Body of pancreas (tissue), 4 donors: ENCODE measurements at places on chromosomes 2 and 18.

GRCh38 chr2:9251154-9252001 is 44.8 kb downstream of the ASAP2 start:
- DNase-seq = no peak

DNA sequence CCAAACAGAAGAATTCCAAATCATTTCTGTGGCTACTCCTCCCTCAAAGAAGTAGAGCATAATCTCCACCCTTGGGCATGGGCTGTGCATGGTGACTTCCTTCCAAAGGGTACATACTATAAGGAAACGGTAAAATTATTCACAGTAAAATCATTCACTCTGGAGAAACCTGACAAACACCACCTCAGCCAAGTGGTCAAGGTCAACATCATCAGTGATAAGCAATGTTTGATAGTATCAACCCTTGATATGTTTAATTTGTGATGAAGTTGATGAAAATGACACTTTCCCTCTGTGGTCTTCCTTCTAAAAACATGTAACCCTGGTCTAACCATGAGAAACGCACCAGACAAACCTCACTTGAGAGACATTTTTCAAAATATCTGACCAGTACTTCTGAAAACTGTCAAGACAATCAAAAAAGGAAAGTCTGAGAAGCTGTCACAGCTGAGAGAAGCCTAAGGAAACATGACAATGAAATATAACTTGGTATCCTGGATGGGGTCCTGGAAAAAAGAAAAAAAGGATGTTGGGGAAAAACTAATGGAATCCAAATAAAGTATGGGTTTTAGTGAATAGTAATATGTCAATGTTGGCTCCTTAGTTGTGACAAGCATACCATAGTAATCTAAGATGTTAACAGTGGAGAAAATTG is 9.4 kb upstream of the TXNDC2 start:
- DNase-seq = no peak

DNA sequence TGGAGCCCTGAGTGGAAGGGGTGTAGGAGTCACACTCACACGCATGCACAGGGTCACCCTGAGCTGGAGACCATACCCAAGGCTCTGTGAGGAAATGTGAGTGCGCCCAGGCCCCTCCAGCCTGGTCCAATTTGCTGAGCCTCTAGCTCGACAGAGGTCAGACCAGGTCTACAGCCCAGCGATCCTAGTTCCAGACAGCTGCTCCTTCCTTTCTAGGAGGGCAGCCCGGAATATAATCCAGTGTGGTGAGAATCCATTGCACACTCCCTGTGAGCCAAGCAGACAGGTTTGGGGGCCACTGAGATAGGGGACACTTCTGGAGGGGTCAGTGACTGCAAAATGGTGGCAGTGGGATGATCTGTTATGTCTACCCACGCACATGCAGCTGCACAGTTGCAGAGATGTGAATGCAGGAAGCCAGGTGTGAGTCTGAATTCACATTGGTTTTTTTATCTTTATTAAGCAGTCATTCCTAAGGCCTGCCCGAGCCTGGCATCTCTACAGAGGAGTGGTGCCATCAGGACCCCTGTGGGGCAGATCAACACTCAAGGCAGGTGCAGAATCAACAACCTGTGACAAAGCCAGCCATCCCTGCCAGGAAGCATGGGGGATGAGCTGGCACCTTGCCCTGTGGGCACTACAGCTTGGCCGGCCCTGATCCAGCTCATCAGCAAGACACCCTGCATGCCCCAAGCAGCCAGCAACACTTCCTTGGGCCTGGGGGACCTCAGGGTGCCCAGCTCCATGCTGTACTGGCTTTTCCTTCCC is at the start of gene GPR148:
Gene GPR148, plus strand, starts transcription at position 522 of the 768 bp plus-strand sequence. Its CDS starts 82 bp downstream, at position 604.
- peak; percentile 36 for DNase-seq

DNA sequence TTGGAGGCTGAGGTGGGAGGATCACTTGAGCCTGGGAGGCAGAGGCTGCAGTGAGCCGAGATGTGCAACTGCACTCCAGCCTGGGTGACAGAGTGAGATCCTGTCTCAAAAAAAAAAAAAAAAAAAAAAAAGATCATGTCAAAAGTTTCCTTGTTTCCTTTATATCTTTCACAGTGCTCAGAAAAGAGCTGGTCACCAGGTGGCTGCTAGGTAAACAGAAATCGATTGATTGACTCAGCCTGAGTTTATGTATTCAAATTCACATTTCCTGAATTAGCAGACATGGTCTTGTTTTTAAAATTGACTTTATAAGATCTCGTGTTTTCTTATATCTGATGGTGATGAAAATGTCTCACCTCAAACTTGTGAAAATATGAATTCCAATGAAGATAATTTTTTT is 261.8 kb upstream of the FANCL start:
- no peak for DNase-seq

- DNase-seq = no peak
These were observed 119.6 kb downstream of the MTX2 start for GRCh38 chr2:176388861-176389260.

DNA sequence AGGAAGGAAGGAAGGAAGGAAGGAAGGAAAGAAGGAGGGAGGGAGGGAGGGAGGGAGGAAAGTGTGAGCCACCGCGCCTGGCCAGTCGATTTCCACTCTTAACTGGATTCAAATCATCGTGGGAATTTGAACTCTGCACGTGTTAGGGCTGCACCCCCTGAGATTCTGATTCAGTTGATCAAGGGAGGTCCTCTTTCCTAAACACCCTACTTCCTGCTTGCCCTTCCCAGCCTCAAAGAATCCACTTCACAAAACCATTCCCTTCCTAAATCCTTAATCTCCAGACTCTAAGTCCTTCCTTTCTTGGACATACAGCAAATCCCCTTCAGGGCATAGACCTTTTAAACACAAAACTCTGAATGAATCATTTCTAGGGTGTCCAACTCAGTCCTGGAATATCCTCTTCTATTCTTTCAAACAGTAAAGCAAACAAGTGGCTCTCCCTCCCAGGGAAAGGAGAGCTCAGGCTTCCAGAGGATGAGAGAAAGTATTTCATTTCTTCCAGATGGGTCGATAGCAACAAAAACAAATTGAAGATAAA is 68.2 kb upstream of the MBOAT2 start:
- no peak for DNase-seq

GRCh38 chr18:38007026-38007425 is 441.4 kb upstream of the CELF4 start:
- DNase-seq = no peak

- DNase-seq = no peak
These were observed 139.1 kb downstream of the MEP1B start for GRCh38 chr18:32328974-32329373.

- DNase-seq = peak; percentile 19
These were observed 57.2 kb downstream of the CDC42EP3 start for GRCh38 chr2:37614061-37614738.

DNA sequence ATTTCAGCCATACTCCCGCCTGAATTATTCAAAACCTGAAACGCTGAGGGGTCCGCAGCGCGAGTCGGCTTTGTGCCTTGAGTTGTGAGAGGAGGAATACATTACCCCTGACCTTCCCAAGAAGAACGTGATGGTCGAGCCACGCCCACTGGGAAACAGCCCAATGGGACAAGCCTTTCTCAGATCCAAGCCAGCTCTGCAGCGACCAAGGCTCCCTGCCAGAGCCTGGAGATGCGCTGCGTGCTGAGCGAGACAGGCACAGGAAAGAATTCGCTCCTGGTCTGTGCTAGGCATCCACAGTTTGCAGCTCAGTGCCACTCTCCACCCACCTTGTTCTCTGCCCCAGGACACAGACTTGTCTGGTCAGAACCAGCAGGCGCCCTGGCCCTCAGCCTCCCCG is 74.1 kb upstream of the GLI2 start:
- DNase-seq = peak; percentile 51

- DNase-seq = no peak
These were observed 170.9 kb upstream of the PXDN start for GRCh38 chr2:1915196-1915595.
